Pancreas (tissue), 10 donors: ENCODE measurements at places on chromosomes 5 and 9. TPM values are rescaled to one million over a fixed set of nuclear protein-coding genes. Genes with fewer than 3 reads are reported as not detected.

MED22 gene
- 6.3 TPM for total RNA-seq

- DNase-seq, result no peak
Observed at GRCh38 chr5:78821536-78822021, 163.5 kb downstream of the ARSB start.

WDR38 gene
- 0.13 TPM for total RNA-seq

DNA sequence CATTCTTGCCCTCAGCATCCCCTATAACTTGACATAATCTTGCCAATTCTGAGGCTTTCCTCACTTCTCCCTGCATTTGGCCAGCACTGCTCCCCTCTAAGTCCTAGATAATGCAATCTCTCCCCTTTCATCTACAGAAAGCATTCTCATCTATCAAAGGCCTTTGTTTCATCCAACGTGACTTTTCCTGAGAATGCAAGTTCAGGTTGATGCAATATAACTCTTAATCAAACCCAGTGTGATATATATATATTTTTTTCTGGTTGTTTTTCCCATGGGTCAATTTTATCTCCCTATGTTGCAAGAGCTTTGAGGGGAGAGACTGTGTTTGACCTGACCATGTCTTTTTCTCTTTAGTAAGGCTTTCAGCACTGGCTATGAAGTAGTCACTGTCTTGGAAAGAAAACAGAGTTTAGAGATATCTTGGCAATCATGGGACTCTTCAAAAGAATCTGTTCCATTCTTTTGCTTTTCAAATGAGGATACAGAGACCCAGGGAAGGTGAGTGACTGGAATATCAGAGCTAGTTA, 268.6 kb downstream of the TRPM3 start:
- no peak for DNase-seq

PIP5KL1 gene
- total RNA-seq, result 1.1 TPM

DNA sequence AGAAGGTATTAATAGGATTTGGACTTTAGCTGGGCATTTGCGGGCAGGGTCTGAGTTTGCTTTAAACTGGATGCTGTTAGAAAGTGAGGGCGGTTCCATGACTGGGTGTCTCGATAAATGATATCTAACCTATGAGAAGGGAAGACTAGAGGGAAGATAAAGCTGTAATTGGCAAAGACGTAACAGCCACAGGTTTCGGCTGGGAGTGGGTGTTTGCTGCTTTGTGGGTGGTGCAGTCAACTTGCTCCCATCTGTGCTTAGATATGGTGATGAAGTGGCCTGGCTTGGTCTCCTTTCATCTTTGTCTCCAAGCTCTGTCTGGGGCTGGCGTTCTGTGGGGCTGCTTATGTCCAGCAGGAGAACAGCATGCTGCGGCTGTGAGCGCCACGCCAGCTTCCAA, 23.3 kb downstream of the OR2V1 start:
- no peak for DNase-seq

- no peak for DNase-seq
Observed at GRCh38 chr5:33635582-33635981, 194.8 kb downstream of the TARS1 start.

SLC25A2 gene
- total RNA-seq, result 0.19 TPM

F2RL2 gene
- total RNA-seq, result 0.26 TPM

GRCh38 chr5:56490971-56491468, 257.9 kb upstream of the ANKRD55 start:
- no peak for DNase-seq

ABCA2 gene
- total RNA-seq, result 26.8 TPM

ROR2 gene
- total RNA-seq, result 0.67 TPM

DNA sequence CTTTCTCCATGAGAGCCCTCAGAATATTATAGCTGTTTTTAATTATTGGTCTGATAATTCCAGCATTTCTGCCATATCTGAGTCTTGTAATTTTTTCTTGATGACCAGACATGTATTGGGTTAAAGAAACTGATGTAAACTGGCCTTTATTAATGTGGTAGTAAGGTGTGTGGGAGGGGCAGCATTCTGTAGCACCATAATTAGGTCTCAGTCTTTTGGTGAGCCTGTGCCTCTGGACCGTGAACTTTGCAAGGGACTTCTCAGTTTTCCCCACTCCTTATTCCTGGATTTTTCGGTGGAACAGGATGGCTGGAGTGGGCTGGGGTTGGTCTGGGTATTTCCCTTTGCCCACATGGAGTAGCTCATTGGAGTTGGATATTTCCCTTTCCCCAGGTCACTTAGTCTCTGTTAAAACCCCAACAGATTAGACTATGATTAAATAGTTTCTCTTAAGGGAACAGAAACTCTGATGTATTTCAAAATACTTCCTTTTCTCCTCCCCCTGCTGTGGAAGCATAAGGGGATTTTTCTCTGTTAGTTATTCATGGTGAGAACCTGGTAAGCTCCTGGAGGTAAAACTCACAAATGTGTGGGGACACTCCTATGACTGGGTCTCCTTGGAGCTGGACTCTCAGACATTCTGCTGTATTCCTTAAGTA, 52.4 kb downstream of the FSD1L start:
- DNase-seq, result no peak

- DNase-seq, result no peak
Observed at GRCh38 chr9:126694206-126695081, 80.7 kb downstream of the LMX1B start.

DNA sequence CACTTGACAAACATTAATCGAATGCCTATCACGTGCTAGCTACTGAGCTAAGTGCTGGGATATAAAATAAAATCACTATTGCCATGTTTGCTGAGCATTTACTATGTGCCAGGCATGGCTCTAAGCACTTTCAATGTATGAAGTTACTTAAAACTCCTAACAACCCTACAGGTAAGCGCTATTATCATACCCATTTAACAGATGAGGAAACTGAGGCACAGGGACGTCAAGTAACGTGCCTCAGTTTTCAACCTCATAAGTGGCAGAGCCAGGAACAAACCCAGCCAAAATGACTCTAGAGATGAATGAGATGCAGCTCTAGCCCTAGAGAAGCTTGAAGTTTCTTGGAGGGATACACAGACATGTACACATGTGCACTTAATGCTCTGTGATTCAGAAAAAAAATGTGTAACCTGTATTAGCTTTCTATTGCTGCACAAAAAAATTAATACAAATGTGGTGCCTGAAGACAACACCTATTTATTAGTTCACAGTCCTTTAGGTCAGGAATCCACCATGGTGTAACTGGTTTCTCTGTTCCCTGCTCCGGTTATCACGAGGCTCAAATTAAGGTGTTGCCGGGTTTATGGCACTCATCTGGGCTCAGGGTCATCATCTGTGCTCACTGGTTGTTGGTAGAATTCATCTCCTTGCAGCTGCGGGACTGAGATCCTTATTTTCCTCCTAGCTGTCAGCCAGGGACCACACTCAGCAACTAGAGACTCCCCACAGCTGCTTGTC, 33.7 kb downstream of the TTLL11 start:
- no peak for DNase-seq

GRCh38 chr5:91272858-91273257, 110.3 kb downstream of the ARRDC3 start:
- DNase-seq, result no peak

- no peak for DNase-seq
Observed at GRCh38 chr5:125659316-125660023, 763.7 kb upstream of the GRAMD2B start.

GRCh38 chr5:140925806-140926442, at the start of gene PCDHAC1:
TSS of gene PCDHAC1 (plus strand) at chr5:140926299. CDS start at chr5:140926893, 594 bp downstream.
- DNase-seq, result no peak

DNA sequence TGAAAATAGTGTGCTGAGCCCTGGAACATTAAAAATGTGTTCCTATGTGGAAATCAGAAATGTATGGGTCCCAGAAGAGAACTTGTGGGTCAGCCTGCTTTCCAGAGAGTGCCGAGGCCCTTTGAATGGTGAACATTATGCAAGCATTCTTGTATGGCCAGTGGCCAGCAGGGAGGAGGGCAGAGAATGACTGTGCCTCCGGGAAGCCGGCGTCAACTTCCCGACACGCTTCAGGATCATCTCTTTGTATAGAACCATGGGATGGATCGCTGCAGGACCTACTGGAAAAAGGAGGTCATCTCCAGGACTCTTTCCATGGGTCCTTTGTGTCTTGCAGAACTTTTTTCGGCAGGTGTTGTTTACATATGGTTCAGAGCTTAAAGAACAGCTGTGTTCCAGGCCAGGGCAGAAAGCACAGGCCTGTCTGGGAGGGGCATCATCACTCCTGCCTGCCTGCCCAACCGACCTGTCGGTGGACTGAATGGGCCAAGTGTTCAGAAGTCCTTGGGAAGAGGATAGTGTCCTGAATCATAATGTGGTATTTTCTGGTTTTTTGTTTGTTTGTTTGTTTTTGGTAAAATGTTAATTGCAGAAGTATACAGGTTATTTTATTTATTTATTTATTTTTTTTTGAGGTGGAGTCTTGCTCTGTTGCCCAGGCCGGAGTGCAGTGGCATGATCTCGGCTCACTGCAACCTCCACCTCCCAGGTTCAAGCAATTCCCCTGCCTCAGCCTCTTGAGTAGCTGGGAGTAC, 9.0 kb downstream of the PRRC2B start:
- DNase-seq, result peak; percentile 83

SLC23A1 gene
- 1.2 TPM for total RNA-seq

DNA sequence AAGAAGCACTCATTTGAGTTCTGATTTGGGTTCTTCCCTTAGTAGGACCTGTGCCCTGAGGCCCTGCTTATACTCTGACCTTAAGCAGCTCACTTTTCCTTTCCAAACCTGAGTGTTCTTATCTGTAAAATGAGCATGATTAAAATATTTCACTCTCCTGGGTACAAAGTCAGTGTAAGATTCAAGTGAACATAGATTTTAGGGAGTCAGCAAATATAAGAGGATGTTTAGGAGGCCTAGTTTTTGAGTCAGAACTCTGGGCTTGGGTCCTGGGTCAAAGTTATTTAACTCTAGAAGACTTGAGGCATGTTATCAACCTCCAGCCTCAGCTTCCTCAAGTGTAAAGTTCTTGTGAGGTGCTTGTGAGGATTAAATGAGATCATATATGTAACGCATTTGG, 8.7 kb upstream of the SPARC start:
- DNase-seq, result no peak

DNA sequence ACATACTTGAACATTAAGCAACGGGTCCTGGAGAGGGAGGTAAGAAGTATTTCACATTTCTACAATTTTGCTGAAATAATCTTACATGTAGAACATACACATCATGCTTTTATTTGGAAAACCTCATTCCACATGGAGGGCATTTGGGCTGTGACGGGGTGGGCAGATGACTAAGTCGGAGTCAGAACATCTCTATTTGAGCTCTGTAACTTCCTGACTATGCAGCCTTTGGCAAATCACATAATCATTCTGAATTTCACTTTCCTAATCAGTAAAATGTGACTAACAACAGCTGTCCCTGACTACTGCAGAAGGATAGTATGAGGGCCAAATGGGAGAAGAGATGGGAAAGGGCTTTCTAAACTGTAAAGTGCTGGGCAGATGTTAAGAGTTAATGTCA, 17.1 kb upstream of the IL6ST start:
- DNase-seq, result no peak

DNA sequence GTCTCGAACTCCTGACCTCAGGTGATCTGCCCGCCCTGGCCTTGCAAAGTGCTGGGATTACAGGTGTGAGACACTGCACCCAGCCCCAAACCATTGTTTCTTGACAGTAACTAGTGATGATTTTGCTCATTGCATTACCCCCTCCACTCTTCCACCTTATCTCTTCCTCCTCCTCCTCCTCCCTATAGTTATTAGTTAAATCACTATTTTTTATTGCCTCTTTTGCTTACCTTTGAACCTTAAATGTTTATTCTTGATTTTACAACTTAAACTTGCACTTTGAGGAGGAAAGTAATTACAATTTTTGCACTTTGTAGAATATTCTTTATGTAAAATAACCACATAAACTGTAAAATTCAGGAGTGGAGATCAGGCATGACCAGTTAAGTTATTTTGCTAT, 35.7 kb downstream of the RASGRF2 start:
- DNase-seq, result no peak

PLAC8L1 gene
- total RNA-seq, result 0.49 TPM

SLC25A46 gene
- 20.7 TPM for total RNA-seq

- no peak for DNase-seq
Observed at GRCh38 chr9:126933334-126933980, 18.9 kb downstream of the RALGPS1 start.
